ENCODE measurements at places on chromosomes 6 and 20.

DNA sequence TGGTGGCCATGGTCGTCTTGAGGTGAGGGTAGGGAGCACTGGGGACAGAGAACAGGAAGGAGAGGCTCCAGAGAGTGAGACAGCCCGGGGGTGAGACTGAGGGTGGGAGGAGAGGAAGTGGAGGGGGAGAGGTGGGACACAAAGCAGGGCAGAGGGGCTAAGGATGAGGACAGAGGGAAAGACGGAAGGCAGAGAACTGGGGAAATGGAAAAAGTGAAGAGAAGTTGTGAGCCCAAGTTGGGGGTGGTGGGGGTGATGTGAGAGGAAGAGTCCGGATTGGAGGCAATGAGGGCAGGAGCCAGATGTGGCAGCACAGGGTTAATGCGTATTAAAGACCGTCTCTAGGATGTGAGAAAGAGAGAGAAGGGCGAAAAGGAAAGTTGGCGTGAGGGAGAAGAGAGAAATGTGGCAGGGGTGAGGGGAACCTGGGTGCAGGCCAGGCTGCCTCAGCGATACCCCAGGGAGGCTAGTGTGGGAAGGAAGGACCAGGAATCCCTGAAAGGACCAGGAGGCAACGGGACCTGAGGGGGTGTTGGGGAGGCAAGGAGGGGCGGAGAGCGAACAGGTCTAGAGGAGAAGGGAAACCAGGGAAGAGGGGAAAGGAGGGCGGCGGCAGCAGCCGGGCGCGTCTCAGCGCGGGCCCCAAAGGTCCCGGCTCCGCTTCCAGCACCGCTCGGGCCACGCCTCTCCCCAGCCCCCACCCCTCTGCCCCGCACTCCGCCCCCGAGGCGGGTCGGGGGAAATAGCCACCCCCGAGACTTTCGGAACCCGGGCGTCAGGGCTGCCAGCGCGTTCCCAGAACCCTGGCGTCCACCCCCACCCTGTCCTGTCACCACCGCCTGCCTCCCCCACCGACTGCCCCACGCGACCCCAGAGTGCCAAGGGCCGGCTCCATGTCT lies at the start of gene PPP1R18:
PPP1R18 (minus strand) TSS at position 637 of the 899 bp plus-strand sequence; CDS start at position 10, 627 bp downstream.
- DNase-seq = peak; percentile 88

DNA sequence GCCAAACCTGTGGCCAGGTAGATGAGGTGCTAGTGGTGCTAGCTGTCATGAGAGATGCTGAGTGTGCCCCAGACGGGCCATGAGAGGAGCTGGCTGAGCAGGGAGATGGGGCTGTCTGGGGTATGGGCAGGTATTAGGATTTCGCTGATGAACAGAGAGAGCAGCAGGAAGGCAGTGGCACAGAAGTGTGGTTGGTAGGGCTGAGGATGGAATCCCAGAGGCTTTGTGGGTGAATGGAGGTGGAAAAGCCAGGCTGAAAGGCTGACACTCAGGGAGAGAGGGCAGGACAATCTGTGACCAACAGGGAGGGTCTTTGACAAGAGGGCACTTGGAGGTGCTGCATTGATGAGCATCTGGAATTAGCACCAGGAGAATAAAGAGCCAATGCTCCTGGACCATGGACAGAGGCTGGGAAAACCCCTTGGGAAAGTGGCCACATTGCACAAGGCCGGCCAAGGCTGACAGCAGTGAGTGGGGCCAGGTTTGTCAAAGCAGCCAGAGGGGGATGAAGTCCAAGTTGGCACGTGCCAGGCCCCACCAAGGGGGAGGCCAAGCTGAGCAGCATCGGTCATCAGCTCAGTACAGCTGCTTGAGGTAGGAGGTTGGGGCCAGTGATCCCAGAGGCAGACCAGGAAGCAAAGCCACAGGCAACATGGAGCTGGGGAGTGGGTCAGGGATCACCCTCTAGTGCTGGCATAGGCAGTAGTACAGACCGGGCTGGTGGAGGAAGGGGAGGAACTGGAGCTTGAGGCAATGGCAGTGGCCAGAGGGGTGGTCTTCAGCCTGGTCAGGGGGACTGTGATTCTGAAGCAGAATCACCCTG lies 19.7 kb upstream of the SGK2 start:
- no peak for DNase-seq

- DNase-seq = no peak
Measured at GRCh38 chr6:44969446-44970185, 358.5 kb upstream of the RUNX2 start.

DNA sequence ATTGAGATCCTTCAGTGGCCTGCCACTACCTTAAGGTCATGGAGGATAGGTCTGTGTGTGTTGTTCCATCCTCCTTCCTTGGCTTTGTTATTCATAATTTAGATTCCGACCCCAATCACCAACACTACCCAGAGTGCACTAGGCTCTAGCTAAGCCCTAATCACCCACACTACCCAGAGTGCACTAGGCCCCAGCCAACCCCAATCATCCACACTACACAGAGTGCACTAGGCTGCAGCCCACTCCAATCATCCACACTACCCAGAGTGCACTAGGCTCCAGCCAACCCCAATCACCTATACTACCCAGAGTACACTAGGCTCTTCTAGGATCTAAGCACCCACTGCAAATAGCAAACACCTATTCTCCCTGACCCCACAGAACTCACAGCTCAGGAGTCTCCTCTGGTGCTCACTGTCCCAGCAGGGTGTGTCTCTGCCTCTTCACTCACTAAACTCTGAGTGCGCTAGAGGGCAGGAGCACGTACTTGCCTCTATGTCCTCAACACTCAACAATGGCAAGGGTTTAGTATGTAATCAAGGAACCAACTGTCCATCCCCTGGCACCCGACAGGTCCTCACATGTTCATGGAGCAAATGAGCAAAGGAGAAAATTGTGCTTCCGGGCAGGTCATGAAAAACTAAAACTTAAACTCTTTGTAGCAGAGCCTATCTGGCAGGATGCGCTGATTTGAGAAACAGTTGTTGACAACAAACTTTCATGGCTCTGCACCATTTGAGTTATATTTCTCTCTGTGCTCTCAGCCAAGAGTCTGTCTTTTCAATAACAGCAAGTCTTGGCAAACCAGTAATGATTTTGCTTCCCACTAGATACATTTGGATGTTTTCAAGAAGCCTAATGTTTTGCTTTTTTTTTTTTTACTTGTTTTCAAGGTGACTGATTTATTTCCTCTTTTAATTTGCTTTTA lies 54.3 kb downstream of the SLC22A23 start:
- DNase-seq = no peak

DNA sequence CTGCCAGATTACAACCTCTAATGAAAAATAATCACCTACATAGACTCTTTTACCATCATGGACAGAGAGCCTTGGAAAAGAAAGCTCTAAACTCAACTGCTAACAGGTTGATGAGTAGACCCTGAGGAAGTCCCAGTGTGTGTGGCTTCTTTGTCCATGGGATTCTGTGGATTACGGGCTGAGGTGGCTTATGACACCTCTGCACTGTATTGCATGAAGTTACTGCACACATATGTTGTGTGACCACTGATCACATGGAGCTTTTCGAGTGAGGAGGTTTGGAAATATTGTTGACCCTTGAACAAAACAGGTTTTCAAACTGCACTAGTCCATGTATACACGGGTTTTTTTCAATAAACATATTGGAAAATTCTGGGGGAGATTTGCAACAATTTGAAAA lies 124.4 kb downstream of the RIN2 start:
- DNase-seq = no peak

- no peak for DNase-seq
Measured at GRCh38 chr6:84082689-84083265, 49.2 kb downstream of the MRAP2 start.

- no peak for DNase-seq
Measured at GRCh38 chr6:106396426-106397220, 36.1 kb downstream of the CRYBG1 start.

- no peak for DNase-seq
Measured at GRCh38 chr6:151112130-151112529, 127.6 kb upstream of the AKAP12 start.

- no peak for DNase-seq
Measured at GRCh38 chr20:37977786-37978185, 55.5 kb downstream of the TTI1 start.

- no peak for DNase-seq
Measured at GRCh38 chr20:52078289-52078688, 113.3 kb downstream of the ZFP64 start.

DNA sequence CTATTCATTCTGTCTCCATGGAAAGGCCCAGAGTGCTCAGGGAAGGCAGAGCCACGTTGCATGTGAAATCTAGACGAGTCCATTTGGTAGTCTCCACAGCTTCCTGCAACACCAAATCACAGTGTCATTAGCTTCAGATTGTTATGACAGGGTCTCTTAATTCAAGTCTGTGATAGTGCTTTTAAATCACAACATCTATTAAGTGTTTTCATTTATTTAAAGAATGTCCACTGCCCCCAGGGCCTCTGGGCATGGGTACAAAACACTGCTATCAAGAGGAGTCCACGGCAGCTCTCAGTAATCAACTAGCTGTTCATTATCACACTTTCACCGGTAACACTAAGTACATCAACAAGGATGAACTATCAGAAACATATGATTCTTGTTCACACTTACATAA lies 455.9 kb upstream of the JARID2 start:
- no peak for DNase-seq

GRCh38 chr6:113458368-113459010 lies 398.7 kb upstream of the MARCKS start:
- DNase-seq = no peak

DNA sequence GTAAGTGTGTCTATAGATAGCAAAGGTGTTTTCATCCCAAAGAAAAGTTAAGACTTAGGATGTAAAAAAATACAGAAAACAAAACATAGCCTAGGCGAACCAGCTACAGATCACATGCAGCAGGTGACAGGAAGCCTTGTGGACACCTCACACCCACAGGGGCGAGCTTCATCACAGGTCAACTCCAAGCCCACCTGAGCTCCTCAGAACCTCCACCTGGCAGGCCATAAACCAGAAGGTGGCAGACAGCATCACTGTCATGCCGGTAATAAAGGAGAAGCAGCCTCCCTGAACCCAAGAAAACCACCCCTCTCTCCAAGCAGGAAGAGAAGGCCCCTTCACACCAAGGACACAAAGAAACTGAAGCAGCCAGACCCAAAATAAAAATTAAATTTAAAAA lies 1.0 kb downstream of the RALGAPA2 start:
- no peak for DNase-seq

GRCh38 chr6:16722630-16723029 lies 38.6 kb downstream of the ATXN1 start:
- DNase-seq = no peak

- DNase-seq = no peak
Measured at GRCh38 chr6:29953686-29954085, 11.4 kb downstream of the HLA-A start.

GRCh38 chr6:106110164-106110826 lies 24.2 kb downstream of the PRDM1 start:
- DNase-seq = no peak
